ENCODE measurements at places on chromosomes 2 and 18. TPM values are rescaled to one million over a fixed set of nuclear protein-coding genes. Genes with fewer than 3 reads are reported as not detected.

- no peaks in the 10 kb centered on the region for H3K4me1 ChIP-seq
- H3K27ac ChIP-seq, result no peak overlapping the region
- DNase-seq, result no peak
- no peak overlapping the region for H3K4me3 ChIP-seq
- no peaks in the 10 kb centered on the region for H3K36me3 ChIP-seq
- no peaks in the 10 kb centered on the region for H3K27me3 ChIP-seq
These were observed 801.3 kb upstream of the ID2 start for GRCh38 chr2:7880566-7880965.

GRCh38 chr2:239192975-239193374 lies 207.8 kb downstream of the HDAC4 start:
- H3K4me1 ChIP-seq, result no peaks in the 10 kb centered on the region
- peaks cover 21% of the 10 kb centered on the region for H3K36me3 ChIP-seq
- no peak overlapping the region for H3K27ac ChIP-seq
- DNase-seq, result no peak
- H3K4me3 ChIP-seq, result no peak overlapping the region

GRCh38 chr2:45765728-45766254 lies 114.3 kb downstream of the PRKCE start:
- no peak overlapping the region for H3K27ac ChIP-seq
- no peaks in the 10 kb centered on the region for H3K27me3 ChIP-seq
- DNase-seq, result no peak
- H3K36me3 ChIP-seq, result no peaks in the 10 kb centered on the region
- H3K4me3 ChIP-seq, result no peak overlapping the region

CMPK2 gene
- total RNA-seq, result 1.1 TPM

ARHGEF33 gene
- total RNA-seq, result 0.22 TPM

All from CD8-positive, alpha-beta memory T cell (primary cell).